CD4-positive, alpha-beta T cell treated with Interleukin-17A for 1 hour (primary cell): ENCODE measurements at places on chromosomes 1 and 21.

GRCh38 chr1:45643978-45644377 is 20.1 kb upstream of the CCDC17 start:
- no peak for DNase-seq

DNA sequence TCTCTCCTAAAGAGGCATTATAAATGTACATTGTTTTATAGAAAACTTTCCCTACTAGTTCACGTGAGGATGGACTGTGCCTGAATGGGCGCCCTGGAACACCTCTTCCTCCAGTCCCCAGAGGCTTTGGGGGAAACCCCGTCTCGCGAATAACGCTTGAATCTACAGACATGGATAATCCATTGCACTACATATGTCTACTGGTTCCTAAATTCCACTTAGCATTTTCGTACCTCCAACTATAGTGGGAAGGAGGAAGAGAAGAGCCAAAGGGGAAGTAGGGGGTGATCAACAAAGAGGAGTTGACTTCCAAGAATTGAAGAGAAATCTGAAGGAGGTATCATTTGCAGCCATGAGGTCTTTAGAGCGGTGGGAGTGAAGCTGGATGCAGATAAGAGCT is 11.1 kb downstream of the BARHL2 start:
- no peak for DNase-seq

DNA sequence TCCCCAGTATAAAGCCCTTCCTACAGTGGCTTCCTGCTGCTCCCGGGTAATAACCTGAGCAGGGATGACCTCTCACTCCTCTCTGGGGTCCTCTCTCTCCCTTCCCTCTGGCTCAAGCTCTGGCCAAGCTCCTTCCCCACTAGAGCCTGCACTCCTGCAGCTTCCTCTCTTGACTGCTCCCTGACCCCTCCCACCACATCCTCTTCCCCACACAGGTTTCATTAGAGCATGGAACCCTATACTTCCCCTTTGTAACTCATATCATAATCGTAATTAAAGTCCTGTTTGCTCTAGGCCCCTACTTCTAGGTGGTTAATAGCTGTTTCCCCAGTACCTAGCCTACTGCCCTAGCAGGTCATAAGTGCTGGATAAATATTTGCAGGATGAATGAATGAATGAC is 146.2 kb downstream of the C1orf21 start:
- no peak for DNase-seq

- no peak for DNase-seq
Measured at GRCh38 chr1:48693674-48694320, 82.9 kb downstream of the BEND5 start.

- DNase-seq: no peak
Measured at GRCh38 chr1:14599183-14599791, 802 bp downstream of the KAZN start.

DNA sequence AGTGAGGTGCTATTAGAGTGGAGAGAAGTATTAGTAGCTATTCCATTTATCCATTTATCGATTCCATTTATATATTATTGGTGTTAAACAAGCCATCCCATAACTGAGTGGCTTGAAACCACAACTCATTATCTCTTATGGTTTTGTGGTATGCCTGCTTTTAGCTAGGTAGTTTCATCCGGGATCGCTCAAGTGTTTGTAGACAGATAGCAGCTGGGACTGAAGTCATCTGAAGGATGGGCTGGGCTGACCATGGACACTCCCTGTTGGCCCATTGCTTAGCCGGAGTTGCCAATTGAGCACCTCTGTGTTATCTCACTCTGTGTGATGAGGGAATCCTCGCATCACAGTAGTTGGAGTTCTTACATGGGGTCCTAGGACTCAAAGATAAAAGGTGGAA is 622.5 kb downstream of the PLA2G4A start:
- no peak for DNase-seq

GRCh38 chr1:244548558-244549115 is 87.6 kb downstream of the CATSPERE start:
- DNase-seq: no peak

DNA sequence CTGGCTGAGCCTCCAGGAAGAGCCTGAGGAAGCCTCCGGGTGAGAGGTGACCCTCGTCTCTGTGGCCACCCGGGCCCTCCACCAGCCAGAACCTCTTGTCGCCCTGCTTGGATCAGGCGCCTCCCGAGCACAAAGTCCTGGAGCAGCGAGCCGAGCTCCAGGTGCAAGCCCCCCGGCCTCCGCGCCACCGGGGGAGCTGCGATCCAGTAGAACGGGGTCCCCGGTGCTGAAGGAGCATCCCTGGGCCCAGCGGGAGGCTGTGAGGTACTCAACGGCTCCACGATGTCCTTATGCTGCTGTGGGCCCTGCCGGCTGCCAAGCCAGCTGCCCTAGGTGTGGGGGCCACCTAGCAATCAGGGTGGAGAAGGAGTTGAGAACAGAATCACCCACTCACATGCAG is 102.8 kb downstream of the PRDM16 start:
- no peak for DNase-seq

- DNase-seq: no peak
Measured at GRCh38 chr1:55490547-55490946, 275.4 kb upstream of the USP24 start.

- no peak for DNase-seq
Measured at GRCh38 chr1:106912131-106912530, 144.3 kb upstream of the PRMT6 start.

DNA sequence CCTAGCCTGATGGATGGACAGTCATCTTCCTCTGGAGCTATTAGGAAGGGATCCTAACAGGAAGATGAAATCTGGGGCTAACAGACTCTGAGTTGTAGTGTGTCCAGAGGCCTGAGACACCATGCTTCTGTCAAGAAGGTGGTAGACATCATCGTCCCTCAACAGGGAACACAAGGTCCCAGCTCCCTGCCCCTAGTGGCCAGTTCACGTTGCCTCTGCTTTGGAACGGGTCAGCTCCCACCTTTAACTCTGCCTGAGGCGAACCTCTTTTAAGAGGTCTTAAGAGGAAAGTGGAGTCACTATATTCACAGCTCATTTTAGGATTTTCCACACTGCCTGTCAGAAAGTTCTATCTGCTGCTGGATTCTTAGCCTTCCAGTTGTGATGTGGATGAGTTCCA is 28.3 kb downstream of the LRRC71 start:
- no peak for DNase-seq

DNA sequence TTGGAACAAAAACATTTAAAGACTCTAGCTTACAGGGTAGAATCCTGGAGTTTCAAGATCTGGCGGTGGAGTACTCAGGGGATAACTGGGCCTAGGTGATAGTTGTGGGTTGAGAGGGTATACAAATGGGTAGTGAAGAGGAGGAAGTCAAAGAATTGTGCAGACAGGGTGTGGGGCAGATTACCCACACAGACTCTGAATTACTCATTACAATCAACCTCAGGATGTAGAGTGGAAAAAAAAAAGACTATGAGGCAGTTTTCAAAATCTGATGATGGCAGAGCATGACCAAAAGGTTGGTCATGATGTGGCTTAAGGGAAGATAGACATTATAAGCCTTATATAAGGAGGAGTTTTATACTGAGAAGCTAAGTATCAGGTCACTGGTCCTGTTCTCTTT is 44.1 kb upstream of the GLIS1 start:
- no peak for DNase-seq

GRCh38 chr1:29414086-29414485 is 177.8 kb downstream of the PTPRU start:
- DNase-seq: no peak

DNA sequence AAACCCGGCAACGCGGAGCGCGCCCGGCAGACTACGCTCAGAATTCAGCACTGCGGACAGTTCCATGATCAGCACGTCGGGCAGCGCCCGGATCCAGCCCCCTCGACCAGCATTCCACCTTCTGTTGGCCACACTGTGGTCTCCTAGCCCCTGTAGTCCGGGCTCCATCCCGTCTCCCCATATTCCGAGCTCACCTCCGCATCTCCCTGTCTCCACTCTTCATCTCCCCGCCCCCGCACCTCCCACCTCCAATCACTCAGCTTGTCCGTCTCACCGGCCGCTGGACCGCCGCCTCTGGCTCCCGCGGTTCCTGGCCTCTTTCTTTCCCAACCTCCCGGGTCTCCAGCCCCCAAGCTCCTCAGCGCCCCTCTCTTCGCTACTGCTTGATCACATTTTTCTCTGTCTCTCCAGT is 500 bp downstream of the EPHA10 start:
- DNase-seq: peak; percentile 10

DNA sequence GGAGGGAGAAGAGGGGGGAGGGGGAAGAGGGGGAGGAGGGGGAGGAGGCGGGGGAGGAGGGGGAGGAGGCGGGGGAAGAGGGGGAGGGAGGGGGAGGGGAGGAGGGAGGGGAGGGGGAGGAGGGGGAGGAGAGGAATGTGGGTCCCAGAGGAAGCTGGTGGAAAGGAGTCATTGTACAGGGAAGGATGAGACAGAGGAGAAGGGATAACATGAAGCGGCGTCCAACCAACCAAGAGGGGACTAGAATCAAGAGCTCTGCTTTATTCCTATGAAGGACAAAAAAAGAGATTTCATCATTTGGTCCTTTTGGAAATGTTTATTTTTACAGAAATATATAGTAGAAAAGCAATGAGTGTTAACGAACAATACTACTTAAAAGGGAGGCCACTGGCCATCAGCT is 24.5 kb downstream of the COA6 start:
- DNase-seq: no peak

- DNase-seq: no peak
Measured at GRCh38 chr1:239493811-239494414, 107.5 kb downstream of the CHRM3 start.

GRCh38 chr1:53616927-53617326 is 122.0 kb downstream of the GLIS1 start:
- DNase-seq: no peak
